ENCODE measurements at places on chromosomes 1 and 21.

DNA sequence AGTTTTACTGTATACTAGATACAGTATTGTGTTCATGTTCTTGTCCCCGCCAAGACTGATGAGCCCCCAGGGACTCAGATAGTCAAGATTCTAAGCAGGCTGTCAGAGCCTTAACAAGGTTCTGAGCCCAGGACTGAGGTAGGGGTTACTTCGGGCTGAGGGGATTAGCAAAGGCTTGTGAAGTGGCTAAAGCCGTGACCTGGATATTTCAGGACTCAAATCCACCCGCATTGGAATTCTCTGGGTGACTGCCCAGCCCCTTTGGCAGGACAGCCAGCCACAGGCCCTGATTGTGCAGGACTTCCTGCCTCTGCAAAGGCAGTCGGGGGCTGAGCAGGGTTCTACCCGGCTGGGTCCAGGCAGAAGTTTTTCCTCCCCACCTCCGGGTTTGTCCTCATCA, at the start of gene PLA2G5:
PLA2G5 (plus strand) TSS at position 321 of the 400 bp plus-strand sequence. CDS start 14,637 bp downstream, outside the sequence.
- no peak for DNase-seq

- DNase-seq = no peak
Observed at GRCh38 chr21:42559326-42559725, 45.7 kb downstream of the SLC37A1 start.

DNA sequence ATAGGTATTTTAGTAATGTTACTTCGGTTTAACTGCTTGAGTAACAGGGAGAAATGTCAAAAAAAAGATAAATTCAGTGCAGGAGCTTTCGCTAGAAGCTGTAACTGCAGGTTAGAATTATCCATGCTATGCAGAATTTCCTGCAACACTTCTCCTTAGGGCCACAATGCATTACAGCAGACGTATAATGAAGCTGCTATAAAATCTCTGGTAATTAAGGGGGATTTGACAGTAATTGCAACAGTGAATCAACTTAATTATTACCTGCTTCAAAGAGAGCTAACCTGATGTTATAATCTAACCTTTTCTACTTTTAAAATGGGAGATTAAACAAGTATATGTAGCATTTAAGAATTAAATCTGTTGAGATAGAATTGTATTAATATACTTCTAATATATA, 92.6 kb downstream of the ATG4C start:
- no peak for DNase-seq

GRCh38 chr1:236320671-236321070, 38.9 kb upstream of the ERO1B start:
- DNase-seq = no peak

DNA sequence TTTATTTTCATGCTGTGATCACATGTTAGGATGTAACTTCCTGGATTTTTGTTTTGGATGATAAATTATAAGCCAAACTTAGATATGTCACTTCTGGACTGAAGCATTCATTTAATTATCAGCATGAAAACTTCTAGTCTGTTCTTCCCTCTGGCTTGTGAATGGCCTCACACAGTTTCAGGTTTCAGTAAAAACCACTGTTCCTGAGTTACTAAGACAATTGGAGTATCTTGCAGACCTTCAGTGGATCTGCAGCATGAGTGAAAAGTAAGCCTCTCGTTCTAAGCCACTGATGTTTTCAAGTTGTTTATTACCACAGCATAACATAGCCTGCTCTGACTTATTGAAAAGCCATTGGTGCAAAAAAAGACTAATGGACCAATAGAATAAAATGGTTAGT, 55.3 kb upstream of the RGS21 start:
- DNase-seq = no peak

- DNase-seq = no peak
Observed at GRCh38 chr1:27689423-27690173, 17.6 kb upstream of the IFI6 start.

GRCh38 chr1:116726872-116727820, 27.1 kb upstream of the CD2 start:
- DNase-seq = no peak

GRCh38 chr21:40813918-40814317, 33.0 kb downstream of the DSCAM start:
- DNase-seq = no peak

DNA sequence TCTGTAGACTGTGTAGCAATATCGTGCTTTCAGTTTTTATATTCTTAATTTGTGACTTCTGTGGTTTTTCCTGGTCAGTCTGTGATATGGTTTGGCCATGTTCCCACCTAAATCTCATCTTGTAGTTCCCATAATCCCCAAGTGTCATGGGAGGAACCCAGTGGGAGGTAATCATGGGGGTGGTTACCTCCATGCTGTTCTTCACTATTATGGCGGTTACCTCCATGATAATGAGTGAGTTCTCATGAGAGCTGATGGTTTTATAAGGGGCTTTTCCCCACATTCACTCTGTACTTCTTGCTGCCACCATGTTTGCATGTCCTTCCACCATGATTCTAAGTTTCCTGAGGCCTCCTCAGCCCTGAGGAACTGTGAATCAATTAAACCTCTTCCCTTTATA, 169.8 kb downstream of the LEPR start:
- DNase-seq = no peak

- DNase-seq = no peak
Observed at GRCh38 chr1:183272390-183272848, 86.4 kb downstream of the LAMC2 start.

DNA sequence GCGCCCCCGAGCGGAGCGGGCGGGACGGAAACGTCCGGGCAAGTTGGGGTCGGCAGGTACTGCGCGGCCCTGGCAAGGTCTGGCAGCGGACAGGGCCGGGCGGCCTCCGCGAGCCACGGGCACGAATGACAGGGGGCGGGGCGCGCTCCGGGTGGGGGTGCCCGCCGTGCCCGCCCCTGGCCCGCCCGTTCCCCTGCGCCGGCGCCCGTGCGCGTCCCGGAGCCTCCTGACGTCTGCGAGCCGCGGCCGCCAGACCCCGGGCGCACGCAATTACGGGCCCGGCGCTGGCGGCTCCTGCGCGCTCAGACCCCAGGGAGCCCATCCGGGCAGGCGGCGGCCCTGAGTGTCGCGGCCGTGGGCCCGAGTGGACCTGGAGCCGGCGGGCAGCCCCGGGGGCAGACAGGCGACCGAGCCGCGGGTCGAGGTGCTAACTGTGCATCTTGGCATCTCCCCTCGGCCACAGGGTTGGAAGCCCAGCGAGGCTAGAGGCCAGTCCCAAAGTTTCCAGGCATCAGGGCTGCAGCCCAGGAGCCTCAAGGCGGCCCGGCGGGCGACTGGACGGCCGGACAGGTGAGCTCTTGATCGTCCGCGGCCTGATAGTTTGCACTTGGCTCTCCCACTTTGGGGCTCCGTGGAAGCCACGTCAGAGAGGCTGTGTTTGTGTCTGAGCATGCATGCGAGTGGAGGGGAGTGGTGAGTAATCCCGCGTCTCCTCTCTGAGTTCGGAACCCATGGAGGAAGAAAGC, 918 bp downstream of the MIB2 start:
- peak; percentile 40 for DNase-seq

GRCh38 chr1:111227851-111228747, 586 bp downstream of the CHI3L2 start:
- DNase-seq = no peak

GRCh38 chr1:65896721-65897120, 104.0 kb downstream of the PDE4B start:
- no peak for DNase-seq

GRCh38 chr1:234186037-234186688, 187.1 kb upstream of the COA6 start:
- DNase-seq = peak; percentile 8

- DNase-seq = peak; percentile 49
Observed at GRCh38 chr1:20212685-20213331, 26.5 kb upstream of the PLA2G2C start.

DNA sequence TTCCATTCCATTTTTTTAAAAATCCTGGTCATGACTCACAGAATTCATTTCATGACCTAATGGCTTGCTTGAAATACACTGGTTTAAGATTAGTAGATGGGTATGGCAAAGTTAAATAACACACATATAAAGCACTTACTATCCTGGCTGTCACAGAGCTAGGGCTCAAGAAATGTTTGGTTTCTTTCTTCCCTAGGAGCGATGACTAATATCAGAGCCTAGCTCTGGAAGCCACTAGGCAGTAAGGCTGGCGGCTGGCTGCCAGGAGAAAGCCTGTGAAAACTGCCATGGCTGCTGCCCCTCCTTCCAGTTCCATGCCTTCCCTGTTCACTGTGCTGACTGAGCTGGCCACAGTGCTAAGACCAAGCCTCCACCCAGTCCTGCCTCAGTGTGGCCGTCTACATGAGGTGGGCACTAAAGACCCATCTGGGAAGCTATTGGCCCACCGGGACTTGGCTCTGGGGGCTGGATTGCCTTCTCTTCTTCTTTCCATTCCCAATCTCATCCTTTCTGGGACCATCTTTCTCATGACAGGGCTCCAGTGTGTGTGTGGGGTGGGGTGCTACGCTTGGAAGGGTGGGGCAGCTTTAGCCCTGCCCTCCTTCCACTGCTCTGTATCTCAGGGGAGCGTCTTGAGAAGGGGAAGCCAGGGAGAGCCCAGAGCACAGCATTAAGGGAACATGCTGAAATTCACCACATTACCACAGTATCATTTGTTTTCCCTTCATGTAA, 10.8 kb upstream of the ASCL5 start:
- no peak for DNase-seq

GRCh38 chr1:172883844-172884243, 166.9 kb downstream of the TNFSF18 start:
- DNase-seq = no peak

DNA sequence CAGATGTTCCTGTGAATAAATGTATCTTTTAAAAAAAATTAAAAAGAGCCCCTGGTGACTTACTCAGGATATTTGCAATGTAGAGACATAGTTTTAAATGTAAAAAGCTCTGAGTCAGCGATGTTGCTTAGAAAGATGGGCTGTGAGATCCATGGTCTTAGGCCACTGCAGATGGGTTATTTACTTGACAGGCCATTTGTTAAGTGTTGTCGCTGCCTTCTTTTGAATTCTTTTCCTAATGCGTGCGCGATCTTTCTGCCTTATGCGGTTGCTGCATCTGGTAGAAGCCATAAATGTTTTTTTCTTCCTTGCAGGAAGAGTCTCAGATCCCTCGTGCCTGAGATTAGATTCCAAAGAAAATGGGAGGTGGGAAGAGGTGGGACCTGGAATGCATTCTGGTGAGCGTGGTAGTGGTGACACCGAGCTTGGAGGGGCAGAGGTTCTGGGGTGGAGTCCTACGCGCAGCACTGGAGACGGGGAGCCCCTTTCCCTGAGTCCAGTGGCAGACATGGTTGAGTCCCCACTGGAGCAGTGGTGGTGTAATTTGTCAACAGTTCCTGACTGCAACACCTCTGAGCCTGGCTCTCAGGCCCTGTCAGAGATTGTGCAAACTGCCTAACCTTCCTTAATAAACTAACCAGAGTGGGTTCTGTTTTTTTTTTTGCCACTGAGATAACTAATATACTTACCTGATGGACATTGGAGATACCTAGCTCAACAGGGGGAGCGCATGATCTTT, 197.2 kb downstream of the HHAT start:
- no peak for DNase-seq

All from activated naive CD4-positive, alpha-beta T cell treated with Interleukin-2 at 50 U/mL for 16 hours (primary cell).